ENCODE measurements at places on chromosomes 11 and 22.

DNA sequence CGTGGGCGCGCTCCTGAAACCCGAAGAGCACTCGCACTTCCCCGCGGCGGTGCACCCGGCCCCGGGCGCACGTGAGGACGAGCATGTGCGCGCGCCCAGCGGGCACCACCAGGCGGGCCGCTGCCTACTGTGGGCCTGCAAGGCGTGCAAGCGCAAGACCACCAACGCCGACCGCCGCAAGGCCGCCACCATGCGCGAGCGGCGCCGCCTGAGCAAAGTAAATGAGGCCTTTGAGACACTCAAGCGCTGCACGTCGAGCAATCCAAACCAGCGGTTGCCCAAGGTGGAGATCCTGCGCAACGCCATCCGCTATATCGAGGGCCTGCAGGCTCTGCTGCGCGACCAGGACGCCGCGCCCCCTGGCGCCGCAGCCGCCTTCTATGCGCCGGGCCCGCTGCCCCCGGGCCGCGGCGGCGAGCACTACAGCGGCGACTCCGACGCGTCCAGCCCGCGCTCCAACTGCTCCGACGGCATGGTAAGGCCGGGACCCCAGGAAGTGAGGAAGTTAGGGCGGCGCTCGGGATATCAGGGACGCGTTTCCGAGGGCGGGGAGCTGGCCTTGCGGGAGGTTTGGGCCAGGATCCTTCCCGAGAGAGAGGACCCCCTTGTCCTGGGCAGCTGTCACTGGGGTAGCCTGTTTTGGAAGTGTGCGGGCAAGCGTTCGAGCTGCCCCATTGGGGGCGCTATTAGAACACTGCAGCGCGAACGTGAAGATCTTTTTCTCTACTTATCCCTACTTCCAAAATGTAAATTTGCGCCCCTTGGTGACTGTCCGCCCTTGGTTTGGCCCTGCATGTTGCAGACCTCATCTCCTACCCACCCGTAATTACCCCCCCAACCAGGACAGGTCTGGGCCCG lies 796 bp downstream of the MYOD1 start:
- DNase-seq = no peak

DNA sequence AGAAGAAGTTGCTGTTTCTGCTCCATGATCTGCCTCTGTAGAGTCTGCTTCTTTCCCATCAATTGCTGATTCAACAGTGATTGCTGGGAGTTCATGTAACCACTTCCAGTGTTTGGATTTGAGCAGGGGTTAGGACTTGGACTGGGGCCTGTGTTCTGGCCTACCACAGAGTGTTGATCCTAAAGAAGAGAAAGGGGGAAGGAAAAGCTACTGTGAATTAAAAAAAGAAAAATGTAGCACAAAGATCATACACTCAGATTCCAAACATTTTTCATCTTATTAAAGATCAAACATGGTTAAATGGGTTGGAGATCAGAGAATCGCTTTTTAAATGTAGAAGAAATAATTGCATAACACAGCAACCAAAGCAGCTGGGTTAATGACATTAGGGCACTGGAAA lies 67.6 kb upstream of the MTMR2 start:
- DNase-seq = peak; percentile 65

GRCh38 chr11:73277467-73277866 lies 5.3 kb downstream of the P2RY6 start:
- no peak for DNase-seq

DNA sequence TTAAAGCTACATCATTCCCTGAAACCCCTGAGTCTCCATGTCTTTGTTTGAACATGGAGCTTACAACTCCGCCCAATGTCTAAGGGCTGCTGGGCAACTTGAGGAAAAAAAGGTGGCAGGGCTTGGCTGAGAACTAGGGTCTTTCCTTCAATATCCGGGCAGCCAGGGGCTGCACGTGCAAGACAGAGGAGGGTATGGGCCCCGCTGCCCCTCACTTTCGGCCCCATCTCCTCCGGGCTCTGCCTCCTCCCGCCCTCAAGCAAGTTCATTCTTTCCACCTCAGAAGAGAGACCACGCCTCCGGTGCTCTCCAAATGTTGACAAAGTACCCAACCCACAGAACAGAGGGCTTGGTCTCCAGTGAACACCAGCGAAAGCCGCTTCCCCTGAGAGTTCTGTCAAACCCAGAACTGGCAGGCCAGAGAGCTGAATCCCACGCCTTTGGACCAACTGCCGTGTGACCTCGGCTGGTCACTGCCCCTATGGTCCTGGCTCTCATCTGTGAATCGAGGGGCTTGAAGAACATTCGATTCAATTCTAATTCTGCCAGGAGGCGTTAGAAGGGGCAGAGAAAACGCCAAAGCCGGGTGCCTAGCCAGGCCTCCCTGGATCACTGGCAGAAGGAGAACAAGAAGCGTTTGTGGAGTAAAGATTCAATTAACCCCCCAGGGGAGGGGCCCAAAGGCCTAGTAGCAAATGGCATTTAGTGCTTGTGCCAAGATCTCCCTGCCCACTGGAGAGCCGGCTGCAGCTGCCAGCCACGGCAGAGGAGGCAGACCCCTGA lies 7.3 kb downstream of the PDGFB start:
- DNase-seq = no peak

DNA sequence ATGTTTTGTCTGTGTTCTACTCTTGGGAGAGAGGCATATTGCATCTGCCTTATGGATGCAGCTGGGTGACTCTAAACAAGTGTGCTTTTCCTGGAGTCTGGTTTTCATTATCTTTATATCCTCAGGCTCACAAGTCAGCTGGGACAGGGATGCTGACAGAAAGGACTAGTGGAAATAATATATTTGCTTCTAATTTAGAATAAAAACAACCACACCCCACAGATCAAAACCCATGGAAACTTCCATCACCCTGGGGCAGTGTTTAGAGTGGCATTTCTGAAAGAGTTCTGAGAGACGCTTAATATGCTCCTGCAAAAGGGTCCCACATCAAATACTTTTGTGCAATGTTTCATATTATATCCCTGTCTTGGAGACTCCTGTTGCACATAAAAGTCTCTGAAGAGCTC lies 20.8 kb downstream of the KCNE3 start:
- no peak for DNase-seq

DNA sequence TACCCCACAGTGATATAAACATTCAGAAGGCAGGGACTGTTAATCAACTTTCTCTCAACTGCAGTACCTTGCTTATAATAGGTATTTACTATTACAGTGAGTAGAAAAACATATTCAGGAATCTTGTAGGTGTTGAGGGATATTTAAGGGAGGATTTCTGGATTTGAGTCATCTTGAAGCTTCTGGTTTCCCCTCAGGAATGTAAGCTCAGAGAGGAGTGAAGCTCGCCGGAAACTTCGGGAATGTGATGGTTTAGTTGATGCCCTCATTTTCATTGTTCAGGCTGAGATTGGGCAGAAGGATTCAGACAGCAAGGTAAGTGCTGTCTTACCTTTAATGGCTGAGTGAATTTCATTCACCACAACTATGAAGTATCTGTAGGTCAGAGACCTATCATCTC lies 42.9 kb downstream of the CTNND1 start:
- DNase-seq = no peak

- no peak for DNase-seq
Measured at GRCh38 chr11:62794201-62794775, 2.5 kb upstream of the TMEM223 start.

DNA sequence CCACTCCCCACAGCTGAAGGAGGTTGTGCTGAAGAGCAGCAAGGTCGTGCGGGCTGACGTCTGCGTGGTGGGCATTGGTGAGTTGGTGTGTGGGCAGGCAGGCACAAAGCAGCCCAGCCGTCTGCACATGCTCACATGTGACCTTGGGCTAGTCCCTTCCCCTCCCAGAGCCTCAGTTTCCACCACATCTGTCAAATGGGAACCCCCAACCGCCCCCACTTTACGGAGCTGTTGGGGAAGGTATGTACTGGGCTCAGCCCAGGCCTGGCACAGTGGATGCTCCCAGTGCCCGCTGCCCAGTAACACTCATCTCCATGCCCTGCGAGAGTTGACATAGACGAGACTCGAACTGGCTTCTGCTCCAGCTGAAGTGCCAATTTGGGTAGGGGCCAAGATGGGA lies 5.1 kb upstream of the LZTR1 start:
- DNase-seq = no peak

DNA sequence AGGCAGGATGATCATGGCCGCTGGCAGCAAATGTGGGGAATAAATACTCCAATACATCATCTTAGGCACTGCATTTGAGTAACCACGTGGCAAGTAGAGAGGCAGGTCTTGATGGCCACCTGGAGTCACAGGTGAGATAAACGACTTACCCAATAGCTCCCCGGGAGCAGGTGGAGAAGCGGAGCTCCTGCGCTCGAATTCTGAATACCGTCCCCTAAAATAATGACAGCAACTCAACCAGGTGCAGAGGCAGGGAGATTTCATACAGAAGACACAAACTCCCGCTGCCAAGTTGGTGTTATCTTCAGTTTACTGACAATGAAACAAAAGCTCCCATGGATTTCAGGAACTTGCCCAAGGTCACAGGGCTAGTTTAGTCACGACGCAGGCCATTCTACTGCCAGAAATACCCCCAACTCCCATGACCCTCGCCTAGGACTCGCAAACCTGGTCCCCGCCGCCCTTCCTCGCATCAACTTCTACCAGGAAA lies 437 bp downstream of the SLC43A3 start:
- no peak for DNase-seq

- DNase-seq = no peak
Measured at GRCh38 chr11:36463781-36464180, 46.3 kb downstream of the TRAF6 start.

DNA sequence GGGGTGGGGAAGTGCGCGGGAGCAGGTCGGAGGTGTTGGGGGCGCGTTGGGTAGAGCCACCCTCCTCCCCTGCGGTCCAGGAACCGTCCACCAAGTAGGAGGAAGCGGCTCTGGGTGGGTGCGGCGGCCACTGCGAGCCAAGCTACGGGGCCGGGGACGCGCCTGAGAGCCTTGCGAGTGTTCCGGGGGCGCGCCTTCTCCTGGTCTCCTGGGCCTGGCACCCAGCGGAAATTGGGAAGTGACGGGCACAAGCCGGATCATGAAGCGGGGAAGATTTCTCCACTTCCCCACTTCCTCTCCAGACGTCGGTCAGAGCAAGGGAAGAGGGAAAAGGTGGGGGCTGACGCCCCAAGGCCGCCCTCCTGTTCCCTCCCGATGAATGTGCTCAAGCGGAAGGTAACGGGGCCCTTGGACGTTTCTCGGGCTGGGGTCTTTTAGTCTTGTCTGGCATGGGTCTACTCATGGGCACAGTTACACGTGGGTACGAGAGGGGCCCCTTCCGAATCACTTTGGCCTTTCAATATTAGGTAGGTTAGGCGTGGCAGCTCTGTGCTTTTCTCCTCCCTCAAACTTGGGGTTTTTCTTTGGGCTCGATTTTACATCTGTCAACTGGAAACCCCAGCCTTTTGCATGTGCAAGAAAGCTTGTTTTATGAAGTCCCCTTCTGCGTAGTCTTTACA lies 865 bp downstream of the RBM14 start:
- DNase-seq = no peak

- peak; percentile 8 for DNase-seq
Measured at GRCh38 chr22:43226377-43227238, 39.7 kb upstream of the TTLL12 start.

- DNase-seq = no peak
Measured at GRCh38 chr11:95149651-95150364, 60.2 kb downstream of the ENDOD1 start.

- no peak for DNase-seq
Measured at GRCh38 chr11:66745356-66746235, 16.6 kb upstream of the SPTBN2 start.

DNA sequence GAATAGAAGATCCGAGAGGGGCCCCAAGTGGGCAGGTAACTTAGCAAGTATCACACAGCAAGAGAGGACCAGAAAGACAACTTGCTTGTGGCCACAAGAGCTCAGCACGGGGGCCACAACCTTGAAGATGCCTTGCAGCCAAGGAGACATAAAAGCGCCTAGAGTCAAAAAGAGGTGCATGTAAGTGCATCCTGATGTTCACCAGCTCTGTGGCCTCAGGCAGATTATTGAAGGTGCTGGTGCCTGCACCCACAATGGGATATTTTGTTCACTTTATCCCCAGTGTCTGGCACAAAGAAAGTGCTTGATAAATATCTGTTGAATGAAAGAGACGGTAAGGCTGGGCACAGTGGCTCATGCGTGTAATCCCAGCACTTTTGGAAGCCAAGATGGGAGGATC lies 106.0 kb upstream of the ASPHD2 start:
- DNase-seq = no peak

DNA sequence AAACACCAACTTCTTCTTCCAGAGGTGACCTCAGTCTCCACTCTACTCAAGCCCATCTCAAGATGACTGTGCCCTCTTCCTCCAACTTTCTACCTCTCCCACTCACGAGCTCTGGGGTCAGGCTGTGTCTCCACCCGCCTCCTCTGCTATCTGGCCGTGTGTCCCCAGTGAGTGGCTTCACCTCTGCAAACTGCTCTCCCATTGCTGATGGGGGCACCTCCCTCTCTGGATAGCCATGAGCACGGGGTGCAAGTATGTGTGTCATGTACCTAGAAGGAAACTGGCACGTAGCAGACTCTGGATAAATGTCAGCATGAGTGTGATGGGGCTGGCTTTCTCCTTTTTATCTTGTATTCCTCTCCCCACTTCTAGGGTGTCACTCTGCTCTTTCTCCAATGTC lies 18.3 kb upstream of the RAC2 start:
- DNase-seq = no peak

DNA sequence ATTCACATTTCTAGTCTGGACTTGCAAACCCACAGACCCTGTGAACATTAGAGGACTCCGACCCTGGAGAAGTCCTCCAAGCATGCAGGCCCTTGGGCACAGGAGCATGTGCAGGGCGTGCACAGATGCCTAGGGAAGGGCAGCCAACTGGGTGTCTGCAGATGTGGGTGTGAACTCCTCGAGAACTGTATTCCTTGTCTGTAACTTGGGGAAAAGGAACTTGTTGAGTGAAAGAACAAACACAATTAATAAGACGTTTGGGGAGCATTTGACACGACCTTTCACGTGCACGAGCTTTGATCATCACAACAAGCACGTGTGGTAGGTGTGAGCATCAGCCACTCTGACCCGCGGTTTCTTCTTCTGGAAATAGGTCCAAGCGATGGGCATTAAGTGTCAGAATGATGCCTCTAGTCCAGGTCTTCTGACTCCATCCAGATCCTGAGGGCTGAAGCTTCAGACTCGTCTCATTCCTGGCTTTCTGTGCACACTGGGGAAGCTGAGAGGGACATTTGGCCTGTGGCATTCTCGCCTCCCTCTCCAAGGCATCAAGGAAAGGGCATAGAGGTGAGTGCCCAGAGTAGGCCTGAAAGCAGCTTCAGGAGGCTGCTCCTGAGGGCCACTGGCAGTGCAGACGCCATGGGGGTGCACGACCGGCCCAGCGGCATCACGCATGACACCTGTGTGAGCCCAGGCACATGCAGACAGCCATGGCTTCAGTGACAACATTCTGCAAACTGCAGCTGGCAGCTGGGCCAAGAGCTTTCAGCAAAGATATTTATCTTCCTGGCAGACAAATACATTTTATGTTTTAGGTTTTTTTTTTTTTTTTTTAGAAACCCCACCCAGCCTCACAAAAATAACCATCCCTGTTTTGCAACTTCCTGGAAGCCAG lies 32.5 kb downstream of the ALX4 start:
- DNase-seq = no peak

DNA sequence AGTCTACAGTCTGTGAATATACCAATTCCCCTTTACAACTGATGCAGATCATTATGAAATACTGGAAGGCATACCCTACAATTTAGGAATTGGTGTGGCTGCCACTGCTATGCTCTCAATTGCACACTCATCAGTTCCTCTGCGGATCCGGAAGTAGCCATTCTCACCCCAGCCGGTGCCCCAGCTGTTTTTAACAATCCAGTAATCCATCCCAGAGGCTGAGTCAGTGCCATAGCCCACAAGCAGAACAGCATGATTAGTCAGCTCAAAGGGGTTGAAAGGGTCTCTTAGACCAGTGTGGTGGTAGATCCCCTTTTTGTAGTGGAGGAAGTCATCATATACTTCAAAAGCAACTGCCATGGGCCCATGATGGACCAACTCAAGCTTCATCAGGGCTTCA lies 43.6 kb downstream of the CTSC start:
- DNase-seq = no peak
